ENCODE measurements at places on chromosomes 3 and 15.

DNA sequence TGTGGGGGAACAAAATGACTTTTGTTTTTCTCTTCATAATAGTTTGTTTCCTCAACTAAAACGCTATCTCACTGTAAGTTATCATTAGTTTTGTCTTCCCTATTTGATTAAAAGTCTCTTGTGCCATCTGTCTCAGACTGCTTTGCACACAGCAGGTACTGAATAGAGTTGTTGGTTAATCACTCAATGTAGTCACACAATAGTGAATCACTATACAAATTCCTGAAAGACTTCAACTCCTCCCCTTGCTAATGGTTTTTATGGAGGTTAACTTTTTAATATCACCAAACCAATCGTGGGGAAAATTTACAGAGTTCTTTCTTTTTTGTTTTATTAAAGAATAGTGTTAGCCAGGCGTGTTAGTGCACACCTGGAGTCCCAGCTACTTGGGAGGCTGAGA, 2.6 kb upstream of the NGLY1 start:
- no peak for DNase-seq

GRCh38 chr15:73081321-73081958, 29.2 kb downstream of the NEO1 start:
- no peak for DNase-seq

- DNase-seq: no peak
Measured at GRCh38 chr3:1752205-1752604, 346.5 kb upstream of the CNTN4 start.

- no peak for DNase-seq
Measured at GRCh38 chr3:33146791-33147445, 33.1 kb downstream of the CRTAP start.

GRCh38 chr3:73653877-73654276, 29.1 kb upstream of the PDZRN3 start:
- no peak for DNase-seq

DNA sequence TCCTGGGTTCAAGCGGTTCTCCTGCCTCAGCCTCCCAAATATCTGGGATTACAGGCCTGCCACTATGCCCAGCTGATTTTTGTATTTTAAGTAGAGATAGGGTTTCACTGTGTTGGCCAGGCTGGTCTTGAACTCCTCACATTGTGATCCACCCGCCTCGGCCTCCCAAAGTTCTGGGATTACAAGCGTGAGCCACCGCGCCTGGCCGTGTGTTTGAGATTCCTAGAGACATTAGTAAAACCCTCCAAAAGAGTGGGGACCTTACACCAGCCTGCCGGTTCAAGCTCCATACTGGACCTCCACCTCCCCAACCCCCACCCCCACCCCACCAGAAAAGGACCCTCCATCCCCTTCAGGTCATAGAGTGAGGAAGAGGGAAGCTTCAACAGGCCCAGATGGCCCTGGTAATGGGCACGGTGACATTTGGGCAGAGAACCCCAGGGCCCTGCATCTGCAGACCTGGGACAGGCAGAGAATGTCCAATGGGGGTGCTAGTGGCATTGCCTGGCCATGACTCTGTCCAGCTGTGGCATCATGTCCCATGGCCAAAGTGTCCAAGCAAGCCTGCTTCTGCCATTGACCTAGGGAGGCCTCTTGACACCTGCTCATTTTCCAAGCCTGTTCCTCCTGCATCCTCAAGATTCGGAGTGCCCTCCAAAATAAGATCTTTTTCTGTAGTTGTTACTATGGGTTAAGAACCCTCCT, 108.9 kb upstream of the KLF13 start:
- no peak for DNase-seq

GRCh38 chr3:184168363-184169120, 6.1 kb upstream of the AP2M1 start:
- DNase-seq: no peak

DNA sequence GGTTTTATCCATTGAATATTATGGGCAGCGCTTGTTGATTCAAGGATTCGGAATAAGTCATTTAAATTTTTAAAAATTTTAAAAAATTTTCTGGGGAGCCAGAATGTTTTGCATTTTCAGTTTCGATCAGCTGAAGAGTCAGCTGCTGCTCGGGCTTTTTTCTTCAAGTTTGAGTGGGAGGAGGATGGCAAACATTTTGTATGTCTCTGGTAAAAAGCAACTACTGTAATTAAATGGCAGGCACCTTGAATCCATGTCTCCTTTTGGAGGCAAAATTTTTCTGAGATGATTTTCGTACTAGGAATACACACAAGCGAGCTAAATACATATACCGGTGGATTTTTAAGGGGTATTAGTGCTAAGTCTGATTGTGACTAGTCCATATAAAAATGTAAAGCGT, 612 bp downstream of the C3orf38 start:
- no peak for DNase-seq

GRCh38 chr15:69570997-69571396, 118.4 kb downstream of the RPLP1 start:
- no peak for DNase-seq

GRCh38 chr3:38455639-38456430, 2.1 kb downstream of the ACVR2B start:
- DNase-seq: no peak

DNA sequence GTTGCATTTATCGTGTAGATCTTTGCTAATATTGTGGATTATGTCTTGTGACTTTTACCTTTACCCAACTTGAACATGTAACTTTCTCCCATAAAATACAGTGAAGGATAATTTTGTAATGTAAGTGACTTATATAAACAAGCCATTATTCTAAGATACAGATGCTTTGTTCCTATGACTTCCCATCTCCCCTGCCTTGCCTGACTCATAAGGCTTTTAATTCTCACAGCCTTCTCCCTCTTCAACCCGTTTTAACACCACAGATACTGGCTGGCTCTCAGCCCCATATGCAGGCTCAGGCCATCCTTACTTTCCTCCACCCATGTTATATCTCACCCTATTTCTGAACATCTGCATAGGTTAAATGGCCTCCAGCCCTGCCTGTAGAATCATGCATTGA, 4.1 kb downstream of the CCNDBP1 start:
- no peak for DNase-seq

DNA sequence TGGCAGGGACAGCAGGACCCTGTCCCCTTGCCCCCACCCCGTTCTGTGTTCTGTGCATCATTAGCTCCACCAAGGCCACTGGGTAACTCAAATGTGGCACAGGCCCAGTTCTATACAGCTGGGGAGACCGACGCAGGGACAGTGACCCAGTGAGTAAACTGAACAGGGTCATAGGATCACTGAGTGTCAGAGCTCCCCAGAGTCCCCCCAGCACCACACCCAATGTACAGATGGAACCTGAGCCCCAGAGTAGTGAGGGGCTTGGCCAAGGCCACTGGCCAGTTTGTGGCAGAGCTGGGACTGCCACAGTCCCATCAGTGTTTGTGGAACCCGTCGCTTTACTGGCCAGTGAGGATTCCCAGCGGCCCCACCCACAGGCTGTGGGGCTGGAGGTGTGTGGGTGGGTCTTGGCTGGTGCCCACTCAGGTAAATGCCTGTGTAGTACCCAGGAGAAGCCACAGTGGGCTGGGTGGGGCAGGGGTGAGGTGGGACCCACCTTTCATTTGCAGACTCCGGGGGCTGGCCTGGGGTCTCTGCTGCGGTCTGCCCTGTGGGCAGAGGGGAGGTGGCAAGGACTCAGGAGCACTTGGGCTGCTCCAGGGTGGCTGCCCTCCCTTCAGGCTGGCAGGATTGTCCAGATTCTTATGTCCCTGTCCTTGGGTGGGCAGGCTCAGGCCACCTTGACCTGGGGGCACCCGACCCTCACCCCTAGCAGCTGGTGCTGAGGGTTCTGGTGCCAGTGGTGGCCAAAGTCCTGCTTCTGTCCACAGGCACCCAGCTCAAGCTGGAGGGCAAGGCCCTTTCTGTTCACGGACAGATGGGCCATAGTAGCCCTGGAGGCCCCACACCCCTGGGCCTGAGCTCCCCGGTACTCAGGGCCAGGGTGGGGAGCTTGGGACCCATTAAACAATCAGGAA, 11.6 kb upstream of the CLK3 start:
- no peak for DNase-seq

GRCh38 chr15:100022806-100023205, 289.6 kb upstream of the LYSMD4 start:
- no peak for DNase-seq

- DNase-seq: no peak
Measured at GRCh38 chr3:194019398-194020165, 116.4 kb upstream of the HES1 start.

GRCh38 chr15:64740311-64741170, 34.8 kb downstream of the RBPMS2 start:
- DNase-seq: no peak

DNA sequence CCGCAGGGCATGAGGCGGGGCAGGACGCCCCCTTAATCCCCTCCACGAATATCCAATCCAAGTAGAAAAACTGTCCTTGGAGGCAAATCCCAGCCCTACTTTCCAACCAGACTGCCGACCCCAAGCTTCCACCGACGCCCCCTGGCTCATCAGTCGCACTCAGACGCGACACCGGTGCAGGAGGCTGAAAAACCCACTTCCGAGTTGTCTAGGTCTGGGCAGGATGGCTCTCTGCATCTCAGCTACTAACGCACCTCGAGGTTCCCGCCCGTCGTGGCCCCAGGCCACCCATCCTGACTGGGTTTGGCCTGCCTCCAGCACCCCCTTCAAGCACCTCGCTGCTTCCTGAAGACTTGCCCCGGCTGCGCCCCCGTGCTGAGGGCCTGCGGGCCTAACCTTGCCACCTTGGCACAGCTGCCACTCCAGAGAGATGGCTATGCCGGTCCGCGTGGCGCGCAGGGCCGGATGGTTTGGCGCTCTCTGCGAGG, 15.5 kb downstream of the RGMA start:
- no peak for DNase-seq

GRCh38 chr3:52372822-52373504, 56.8 kb downstream of the DNAH1 start:
- no peak for DNase-seq

GRCh38 chr3:134237454-134238145, 13.1 kb downstream of the RYK start:
- DNase-seq: no peak

DNA sequence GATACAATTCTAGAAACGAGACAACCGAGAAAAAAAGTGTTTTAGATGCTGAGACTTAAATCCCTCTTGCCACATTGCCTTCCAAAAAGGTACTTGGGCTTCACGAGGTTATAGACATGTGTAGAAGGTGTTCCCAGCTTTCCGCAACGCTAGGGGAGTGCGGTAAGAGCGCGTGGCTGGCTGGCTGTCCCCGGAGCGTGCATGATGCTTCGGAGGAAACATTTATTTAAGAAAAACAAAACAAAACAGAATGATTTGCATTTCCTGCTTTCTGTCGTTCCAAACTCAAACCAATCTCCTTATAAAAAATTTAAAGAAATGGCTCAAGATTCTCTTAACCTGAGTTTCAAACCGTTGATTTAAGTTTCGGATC, 841 bp downstream of the SLC6A20 start:
- no peak for DNase-seq

DNA sequence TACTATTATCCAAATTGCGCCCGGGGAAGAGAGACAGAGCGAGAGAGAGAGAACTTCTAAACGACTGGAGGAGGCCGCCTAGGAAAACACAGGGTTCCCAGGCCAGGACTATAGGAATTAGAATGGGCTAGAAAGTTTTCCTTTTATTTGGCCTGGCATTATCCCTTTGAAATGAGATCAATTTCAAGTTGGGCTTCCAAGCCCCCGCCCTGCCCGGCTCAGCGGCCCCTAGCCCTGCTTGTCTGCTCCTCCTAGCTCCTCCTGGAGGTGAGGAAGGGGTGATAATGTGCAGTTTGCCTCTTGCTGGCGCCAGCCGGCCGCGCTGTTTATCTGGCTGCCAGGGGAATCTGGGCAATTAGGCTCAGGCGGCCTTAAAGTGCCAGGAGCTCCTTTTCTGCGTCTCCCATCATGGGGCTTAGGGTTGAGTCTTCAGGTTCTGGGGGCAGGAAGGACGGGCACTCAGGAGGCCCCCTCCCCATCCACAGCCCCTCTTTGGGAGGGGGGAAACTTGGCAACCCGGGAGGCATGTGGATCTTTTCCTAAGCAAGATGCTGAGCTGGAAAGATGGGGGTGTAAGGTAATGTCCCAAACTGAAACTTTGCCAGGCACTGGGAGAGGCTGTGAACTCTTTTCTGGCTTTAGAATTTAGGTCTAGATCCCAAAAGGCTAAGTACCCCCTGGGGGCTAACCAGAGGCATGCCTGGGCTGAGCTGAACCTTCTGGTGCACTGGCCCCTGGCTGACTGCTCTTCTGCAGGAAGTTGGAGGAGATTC, 5.5 kb downstream of the SMAD6 start:
- DNase-seq: no peak

DNA sequence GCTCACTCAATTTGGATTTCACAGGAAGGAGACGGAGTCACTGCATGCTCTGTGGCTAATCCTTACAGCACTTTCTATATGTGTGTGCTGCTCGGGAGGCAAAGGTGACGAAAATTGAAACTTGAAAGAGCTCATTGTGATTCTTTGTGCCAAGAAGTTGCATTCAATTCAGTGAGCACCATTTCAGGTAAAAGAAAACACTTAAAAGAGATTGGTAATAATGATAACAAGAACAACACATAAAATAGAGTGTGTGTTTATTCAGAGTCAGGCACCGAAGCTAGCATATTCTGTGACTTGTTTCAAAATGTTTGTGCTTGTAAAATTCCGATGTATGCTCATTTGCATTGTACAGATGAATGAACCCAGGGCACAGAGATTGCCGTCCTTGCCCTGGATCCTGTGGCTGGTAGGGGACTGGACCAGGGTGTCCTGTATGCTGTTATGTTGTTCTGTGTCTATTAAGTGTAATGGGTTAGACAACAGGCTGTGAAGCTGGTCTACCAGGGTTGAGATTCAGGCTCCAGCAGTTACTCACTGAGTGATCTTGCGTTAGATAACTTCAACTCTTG, 193.3 kb upstream of the PROK2 start:
- no peak for DNase-seq

GRCh38 chr3:167318996-167319615, 61.0 kb downstream of the ZBBX start:
- DNase-seq: no peak

GRCh38 chr15:74438721-74439316, 5.1 kb upstream of the SEMA7A start:
- DNase-seq: no peak

GRCh38 chr15:66050264-66050663, 181.0 kb downstream of the RAB11A start:
- no peak for DNase-seq

- DNase-seq: no peak
Measured at GRCh38 chr3:78588906-78589621, 1178.7 kb downstream of the ROBO1 start.

- DNase-seq: peak; percentile 42
Measured at GRCh38 chr3:5057857-5058324, 64.2 kb upstream of the ARL8B start.

- DNase-seq: no peak
Measured at GRCh38 chr3:74049444-74049843, 424.7 kb upstream of the PDZRN3 start.

DNA sequence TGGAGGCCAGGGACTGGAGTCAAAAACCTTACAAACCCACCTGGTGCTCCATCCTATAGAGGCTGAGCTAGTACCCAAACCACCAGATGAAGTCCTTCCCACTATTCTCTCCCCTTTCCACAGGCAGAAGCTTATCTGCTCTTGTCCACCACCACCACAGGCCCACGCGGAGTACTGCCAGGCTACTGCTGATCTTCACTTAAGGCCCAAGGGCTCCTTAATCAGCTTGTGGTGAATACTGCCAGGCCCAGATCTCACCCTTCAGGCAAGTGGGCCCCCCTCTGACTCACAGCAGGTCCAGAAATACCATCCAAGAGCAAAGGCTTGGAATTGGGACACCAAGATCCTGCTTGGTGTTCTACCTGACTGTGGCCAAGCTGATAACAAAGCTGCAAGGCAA, 598.1 kb upstream of the CBLB start:
- no peak for DNase-seq

- DNase-seq: no peak
Measured at GRCh38 chr3:130504701-130505100, 12.3 kb upstream of the COL6A6 start.

All from SIG-M5 (cell line).